Bone marrow (tissue), 2 donors: ENCODE measurements at places on chromosomes 7 and 10.

GRCh38 chr7:102874966-102875365, 37.8 kb upstream of the LRRC17 start:
- no peak for DNase-seq

GRCh38 chr10:15222511-15222910, 54.0 kb upstream of the NMT2 start:
- DNase-seq: no peak

DNA sequence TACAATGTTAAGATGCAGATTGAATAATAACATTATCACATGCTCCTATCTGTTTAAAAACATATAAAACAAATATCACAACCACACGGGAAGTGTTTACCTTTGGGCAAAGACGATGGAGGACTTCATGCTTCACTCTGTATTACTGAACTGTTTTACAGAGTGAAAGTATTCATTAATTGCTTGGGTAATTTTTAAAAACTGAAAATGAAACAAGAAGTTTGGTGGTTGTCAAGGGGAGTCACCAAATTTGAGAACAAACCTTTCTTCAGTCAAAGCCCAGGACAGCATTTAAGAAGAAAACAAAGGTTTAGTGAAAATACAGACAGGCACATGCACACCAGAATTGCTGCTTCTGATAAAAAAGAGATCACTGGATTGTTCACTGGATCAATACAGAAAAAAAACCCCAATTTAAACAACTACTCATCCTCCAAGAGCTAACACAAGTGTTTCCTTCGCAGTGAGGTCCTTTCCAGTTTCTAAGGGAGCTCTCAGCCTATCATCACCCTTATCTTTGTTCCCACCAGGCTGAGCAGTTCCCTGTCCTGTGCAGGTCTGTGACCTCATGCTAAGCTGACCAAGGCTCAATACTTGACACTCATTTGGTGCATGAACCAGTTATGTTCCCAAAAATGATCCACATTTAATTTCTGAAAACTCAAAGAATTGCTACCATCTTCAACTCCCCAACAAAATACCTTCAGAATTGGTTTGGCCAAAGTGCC, 8.8 kb downstream of the PARP12 start:
- DNase-seq: no peak

GRCh38 chr10:102994531-102995295, 76.6 kb downstream of the CNNM2 start:
- DNase-seq: no peak

- DNase-seq: no peak
Measured at GRCh38 chr7:109639561-109639960, 1069.9 kb downstream of the DNAJB9 start.
